ENCODE measurements at places on chromosomes 11 and 22.

- DNase-seq: no peak
Observed at GRCh38 chr11:10314199-10315072, 9.6 kb downstream of the ADM start.

- no peak for DNase-seq
Observed at GRCh38 chr22:44595841-44596341, 97.9 kb upstream of the RTL6 start.

DNA sequence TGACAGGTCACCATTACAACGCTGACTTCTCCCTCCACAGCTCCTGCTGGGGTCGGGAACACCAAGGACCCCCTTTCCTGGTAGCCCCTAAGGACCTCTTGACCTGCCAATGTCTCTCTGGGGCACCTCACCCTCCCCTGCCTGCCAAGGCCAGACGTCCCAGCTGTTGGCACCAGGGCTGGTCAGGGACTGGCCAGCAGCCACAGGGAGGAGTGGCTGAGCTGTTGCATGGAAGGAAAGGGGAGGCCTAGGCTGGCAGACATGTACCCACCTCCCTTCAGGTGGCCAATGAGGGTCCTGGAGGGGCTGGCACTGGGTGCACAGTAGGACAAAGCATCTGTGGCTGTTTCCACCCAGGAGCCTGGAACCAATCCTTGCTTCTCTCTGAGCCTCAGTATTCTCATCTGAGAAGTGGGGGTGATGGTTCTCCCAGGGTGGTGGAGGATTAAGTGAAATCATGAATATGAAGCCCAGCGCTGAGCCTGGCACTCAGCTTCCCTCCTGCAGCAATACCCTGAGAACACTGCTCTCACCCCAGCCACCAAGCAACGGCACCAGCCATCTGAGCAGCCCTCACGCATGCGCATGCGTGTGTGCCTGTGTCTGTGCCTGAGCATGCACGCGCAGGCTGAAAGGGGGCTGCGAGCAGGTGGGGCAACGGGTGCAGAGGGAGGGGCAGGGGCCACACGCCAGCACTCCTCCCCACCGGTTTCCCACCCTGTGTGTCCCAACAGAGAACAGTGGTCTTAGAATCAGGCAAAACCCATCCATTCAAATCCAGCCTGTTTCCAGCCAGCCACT lies 5.9 kb downstream of the KCNJ4 start:
- DNase-seq: no peak

DNA sequence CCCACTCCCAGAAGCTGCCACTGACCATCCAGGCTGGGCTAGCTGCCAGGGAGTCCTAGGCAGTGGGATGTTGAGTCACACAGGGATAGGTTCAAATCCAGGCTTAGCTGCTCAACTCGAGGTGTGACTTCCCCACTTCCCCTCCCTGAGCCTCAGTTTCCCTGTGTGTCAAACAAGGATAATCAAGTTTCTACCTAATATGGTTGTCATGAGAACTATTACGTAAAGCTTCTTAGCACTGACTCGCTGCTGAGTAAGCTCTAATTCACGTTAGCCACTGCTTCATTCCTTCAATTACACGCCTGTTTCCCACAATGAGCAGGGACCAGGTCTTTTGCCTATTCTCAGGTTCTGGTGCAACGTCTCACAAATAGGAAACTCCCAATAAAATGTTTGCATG lies 67.7 kb downstream of the SEZ6L start:
- no peak for DNase-seq

DNA sequence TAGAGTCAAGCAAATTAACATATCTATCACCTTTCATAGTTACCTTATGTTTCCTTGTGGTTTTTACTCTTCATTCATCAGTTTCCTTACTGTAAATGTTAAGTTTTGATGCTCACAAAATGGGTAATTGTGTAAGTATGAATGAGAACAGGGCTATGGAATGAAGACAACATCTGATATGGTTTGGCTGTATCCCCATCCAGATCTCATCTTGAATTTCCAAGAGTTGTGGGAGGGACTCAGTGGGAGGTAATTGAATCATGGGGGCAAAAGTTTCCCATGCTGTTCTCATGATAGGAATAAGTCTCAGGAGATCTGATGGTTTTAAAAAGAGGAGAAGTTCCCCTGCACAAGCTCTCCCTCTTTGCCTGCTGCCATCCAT lies 107.6 kb downstream of the CCDC34 start:
- DNase-seq: no peak

GRCh38 chr22:35441489-35442100 lies 41.7 kb downstream of the MCM5 start:
- no peak for DNase-seq

- no peak for DNase-seq
Observed at GRCh38 chr11:27203077-27203647, 159.9 kb downstream of the CCDC34 start.

DNA sequence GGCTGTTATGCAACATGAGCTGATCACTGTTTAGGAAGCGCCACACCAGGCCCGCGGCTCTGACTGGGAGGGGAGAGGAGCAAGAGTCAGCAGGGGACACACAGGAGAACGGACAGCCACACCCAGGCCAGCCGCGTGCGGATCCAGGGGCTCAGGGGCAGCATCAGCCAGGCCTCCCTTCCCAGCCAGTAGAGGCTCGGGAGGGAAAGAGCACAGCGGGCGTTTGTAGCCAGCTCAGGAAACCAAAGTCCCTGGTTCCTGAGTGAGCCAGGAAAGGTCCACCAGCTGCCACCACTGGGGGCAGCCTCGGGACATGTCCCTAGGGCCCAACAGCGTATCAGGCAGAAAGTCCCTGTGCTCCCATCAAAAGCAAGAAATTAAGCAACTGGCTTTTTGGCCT lies 71.8 kb upstream of the PITPNB start:
- DNase-seq: peak; percentile 51

DNA sequence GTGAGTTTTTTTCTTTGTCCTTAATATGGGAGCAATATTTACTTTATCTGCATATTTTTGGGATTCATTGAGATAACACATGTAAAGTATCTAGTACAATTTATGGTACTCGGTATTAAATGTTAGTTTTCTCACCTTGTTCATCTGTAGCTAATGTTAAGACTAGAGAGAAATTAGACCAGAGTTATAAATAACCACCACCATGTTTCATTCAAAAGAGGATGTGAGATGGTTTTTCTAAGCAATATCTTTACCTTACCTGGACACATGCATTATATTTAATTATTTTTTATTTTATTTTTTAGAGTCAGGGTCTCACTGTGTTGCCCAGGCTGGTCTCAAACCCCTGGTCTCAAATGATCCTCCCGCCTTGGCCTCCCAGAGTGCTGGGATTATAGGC lies 18.4 kb downstream of the ARHGAP42 start:
- DNase-seq: no peak

GRCh38 chr22:39028281-39028680 lies 7.4 kb downstream of the APOBEC3D start:
- DNase-seq: no peak

Measured in right forelimb (tissue), 1 donor.